ENCODE measurements at places on chromosomes 5 and 9.

GRCh38 chr5:167895899-167896659, 395.4 kb upstream of the WWC1 start:
- no peak for DNase-seq

DNA sequence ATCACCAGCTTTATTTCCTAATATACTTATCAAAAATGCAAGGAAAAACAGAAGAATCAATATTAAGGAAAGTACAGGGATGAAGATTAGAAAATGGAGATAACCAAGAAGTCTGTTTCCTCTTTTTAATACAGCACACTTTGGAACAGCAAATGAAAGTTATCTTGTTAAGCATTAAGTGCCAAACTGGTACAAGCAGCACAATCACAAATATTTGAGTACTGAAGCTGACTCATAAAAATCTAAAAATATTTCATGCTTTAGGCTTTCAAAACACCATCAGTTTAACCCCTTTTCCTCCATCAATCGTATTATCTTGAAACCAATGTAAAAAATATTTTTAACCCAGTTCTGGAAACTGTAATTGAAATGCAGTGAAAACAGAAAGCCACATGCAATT, 2.7 kb downstream of the FBXW11 start:
- no peak for DNase-seq

DNA sequence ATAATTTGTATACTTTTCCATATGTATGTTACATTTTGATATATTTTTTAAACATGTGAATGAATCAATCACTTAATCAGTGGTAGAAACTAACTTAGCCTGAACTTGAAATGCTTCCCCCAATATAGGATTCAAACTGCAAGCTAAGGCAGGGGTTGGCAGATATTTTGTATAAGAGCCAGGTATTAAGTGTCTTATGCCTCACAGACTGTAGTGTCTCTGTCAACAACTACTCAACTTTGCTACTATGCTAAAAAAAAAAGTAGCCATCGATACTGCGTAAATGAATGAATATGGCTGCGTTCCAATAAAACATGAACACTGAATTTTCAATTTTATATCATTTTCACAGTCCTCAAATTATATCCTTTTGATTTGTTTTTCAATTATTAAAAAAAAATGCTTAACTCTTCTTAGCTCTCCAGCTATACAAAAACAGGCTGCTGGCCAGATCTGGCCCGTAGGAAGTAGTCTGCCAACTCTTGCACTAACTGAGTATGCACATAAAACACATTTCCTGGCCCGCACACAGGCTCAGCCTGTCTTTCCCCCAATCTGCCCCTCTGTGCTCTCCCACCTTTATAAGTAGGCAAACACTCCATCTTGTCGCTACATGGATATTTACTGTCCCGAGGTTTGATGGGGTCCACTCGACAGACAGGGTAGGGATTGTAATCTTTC, 91.8 kb downstream of the SAXO1 start:
- no peak for DNase-seq

DNA sequence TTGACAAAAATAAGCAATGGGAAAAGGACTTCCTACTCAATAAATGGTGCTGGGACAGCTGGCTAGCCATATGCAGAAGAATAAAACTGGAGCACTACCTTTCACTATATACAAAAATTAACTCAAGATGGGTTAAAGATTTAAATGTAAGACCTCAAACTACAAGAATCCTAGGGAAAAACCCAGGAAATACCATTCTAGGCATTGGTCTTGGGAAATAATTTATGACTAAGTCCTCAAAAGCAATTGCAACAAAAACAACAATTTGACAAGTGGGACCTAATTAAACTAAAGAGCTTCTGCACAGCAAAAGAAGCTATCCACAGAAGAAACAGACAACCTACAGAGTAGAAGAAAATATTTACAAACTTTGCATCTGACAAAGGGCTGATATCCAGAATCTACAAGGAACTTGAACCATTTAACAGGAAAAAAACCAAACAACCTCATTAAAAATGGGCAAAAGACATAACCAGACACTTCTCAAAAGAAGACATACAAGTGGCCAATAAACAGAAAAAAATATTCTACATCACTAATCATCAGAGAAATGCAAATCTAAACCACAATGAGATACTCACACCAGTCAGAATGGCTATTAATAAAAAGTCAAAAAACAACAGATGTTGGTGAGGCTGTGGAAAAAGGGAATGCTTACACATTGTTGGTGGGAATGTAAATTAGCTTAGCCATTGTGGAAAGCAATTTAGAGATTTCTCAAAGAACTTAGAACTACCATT, 75.2 kb upstream of the CPEB4 start:
- DNase-seq = no peak

DNA sequence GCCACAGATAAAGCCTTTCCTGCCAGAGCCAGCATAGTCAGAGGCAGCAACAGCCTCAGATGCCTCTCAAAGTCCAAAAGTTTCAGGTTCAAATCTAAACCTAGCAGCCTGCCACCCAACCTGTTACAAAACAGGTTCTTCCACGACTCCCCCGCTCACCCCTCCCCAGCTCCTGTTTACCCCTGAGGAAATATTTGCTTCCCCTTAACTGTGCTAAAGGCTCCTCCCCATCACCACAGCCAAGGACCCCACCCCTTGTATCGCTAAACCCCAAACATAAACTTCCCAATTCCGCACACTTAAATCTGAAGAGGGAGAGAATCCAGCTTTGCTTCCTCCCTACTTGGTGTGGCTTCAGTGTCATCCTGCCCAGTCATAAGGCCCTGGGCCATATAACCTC, 15.4 kb upstream of the VDAC1 start:
- no peak for DNase-seq

GRCh38 chr9:94645901-94646300, 6.6 kb upstream of the FBP1 start:
- DNase-seq = no peak
